NCI-H1417 treated with DMSO at 0.1 percent for 48 hours (cell line): ENCODE measurements at places on chromosomes 3 and 15.

DNA sequence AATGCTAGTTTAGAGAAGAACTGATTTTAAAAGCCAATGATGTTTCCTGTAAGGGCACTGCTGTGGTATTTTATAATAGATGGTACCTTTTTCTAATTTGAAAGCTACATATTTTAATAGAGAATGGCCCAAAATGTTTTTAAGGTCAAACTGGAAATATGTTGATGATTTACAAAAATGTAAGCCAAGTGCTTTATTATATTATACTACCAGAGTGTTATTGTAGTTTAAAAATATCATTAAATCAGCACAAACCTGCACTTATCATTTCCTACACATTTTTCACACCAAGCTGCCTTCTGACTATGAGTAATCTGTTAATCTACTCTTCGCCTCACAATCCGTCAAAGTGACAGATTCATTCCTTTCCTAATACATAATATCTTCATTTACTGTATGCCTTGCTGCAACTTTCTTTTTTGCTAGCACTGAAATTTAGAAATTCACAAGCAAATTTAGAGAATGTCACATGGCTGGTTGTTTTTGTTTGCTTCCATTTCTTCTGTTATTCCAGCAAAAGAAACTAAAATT is 126.4 kb upstream of the FAM3D start:
- no peak for DNase-seq

- DNase-seq = no peak
These were observed 149.3 kb upstream of the SLC2A2 start for GRCh38 chr3:171175741-171176234.

DNA sequence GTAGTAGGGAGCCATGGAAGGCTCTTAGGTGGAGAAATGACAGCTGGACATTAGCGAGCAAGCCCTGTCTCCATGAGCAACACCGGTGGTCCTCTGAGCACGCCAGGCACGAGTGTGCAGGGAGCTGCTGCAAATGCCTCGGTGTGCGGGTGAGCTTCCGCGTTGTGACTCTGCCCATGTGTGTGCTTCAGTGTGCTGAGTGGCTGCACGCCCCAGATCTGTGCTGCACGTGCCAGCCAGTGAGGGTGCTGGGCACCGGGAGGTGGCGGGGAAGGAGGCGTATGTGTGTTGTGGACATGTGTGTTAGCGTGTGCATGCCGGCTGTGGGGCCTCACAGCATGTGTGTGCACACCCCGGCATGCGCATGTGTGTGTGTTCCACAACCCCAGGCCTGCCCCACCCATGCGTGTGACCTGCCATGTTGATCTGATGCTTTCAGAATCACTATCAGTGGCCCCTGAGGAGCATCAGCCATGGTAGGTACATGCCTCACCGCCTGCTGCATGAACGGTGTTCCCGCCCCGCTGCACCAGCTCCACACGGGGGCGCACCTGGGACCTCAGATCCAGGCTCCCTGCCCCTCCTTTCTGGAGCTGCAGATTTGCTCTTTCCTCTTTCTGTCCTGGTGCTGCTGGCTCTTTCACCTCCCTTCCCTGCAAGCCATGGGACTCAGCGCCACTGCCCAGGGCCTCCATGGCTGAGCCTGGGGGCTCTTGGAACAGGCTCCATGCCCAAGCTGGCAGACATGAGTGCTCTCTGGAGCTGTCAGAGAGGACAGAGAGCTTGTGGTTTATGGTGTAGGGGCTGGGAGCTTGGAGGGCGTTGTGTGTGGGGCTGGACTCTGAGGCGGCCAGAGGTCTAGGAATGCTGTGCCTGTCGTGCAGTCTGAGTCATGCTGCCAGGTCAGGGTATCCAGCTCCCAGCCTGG is 169.4 kb downstream of the TBC1D2B start:
- DNase-seq = no peak

GRCh38 chr3:45776611-45777010 is 19.7 kb downstream of the SLC6A20 start:
- peak; percentile 4 for DNase-seq

- no peak for DNase-seq
These were observed 37.7 kb upstream of the HES1 start for GRCh38 chr3:194098081-194098842.

GRCh38 chr3:62705721-62706120 is 169.5 kb downstream of the CADPS start:
- DNase-seq = no peak

DNA sequence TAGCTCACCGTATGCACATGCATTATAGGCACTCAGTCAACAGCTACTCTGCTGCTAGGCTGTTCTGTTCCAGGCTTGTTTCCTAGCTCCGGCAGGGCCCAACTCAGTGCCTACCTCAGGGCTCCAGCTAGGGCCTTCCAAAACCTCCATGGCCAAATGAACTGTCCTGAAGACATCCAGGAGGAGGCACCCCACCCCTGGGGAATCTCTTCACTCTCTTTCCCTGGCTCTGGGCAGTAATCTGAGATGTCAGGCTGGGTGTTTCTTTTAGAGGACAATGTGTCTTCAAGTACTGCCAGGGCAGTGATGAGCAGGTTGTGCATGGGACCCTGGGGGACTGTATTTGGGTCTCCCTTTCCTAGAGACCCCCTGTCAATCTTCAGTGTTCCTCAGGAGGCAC is 38.3 kb upstream of the TPM1 start:
- no peak for DNase-seq

DNA sequence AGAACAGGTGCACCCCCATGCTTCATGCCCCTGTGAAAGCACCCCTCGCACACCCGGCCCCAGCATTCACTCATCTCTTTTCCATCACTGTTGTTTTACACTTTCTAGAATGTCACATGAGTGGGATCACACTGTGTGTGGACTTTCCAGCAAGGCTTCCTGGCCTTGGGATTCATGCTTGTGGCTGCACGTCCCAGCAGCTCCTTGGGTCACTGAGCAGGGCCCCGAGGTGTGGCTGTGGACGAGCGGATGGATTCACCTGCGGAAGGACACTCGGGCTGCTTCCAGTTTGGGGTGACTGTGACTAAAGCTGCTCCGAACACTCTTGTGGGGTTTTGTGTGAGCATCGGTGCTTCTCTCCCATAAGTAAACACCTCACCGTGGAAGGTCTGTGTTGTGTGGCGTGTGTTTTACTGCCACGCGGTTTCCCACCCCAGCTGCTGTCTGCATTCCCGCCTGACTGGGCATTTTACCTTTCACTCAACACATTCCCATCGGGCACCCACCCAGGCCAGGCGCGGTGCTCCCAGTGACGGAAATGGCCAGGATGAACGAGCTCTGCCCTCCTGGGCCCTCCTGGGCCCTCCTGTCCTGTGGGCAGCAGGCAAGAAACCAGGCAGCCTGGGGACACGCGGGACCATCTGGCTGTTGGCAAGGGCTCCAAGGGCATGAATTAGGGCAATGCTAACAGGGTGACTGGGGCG is 41.4 kb downstream of the DNAJB8 start:
- DNase-seq = no peak

DNA sequence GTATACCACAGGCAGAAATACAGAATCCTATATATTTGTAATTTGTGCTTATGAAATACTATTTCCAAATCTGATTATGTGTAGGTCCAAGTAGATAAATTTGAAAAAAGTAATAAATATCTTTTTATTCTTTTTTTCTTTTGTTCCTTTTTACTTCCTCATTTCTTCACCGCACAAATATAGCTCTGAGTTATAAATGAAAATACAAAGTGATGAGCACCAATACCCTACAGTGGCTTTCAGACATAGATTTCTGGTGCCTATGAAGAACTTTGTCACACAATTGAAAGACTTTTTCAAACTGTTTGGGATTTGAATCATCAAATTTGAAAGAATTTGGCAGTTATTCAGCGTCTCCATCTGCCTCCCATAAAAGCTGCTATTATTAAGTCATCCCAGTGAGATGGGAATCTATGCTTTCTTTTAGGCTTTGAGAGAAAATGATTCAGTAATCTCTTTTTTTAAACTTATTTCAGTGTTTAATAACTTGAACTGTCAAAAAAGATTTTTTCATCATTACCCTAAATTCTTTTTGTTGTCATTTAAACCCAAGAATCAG is 363.6 kb upstream of the GOLIM4 start:
- DNase-seq = no peak

GRCh38 chr3:116318370-116318769 is 126.9 kb downstream of the LSAMP start:
- no peak for DNase-seq

DNA sequence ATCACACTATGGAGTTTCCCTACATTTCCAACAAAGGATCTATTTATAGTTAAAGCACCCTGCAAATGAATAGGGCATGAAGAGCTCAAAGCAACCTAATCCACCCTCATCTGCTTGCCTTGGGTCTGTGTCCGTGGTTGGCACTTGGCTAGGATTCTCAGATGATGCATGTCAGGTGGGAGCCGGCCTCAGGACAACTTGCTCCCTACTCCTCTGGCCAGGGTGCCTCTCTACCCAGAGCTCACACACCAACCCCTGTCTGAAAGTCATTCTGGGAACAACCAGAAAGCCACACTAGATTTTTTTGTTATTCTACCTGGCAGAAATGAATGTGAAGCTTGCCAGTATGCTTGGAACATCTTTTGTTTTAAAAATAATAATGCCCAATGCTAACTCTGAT is 13.2 kb downstream of the ARHGEF3 start:
- no peak for DNase-seq

DNA sequence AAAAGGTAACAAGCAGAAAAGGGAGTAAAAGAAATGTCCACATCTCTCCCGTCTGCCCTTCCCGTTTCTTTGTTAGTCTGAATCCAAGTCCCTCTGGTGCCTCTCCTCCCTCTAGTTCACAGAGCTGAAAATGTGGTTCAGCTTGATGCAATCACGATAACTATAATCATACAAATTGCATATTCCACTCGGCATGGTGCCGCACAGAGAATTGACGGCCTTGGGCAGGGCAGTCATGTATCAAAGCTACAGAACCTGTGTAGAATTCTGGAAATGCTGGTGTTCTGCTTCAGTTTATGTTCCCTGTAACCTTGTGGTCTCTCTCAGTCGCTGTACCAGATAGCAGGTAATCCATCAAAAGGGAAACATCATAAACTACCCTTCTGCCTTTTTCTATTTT is 562.9 kb upstream of the CBLB start:
- DNase-seq = no peak
